ENCODE measurements at places on chromosomes 3 and 15. TPM values are rescaled to one million over a fixed set of nuclear protein-coding genes. Genes with fewer than 3 reads are reported as not detected.

DNA sequence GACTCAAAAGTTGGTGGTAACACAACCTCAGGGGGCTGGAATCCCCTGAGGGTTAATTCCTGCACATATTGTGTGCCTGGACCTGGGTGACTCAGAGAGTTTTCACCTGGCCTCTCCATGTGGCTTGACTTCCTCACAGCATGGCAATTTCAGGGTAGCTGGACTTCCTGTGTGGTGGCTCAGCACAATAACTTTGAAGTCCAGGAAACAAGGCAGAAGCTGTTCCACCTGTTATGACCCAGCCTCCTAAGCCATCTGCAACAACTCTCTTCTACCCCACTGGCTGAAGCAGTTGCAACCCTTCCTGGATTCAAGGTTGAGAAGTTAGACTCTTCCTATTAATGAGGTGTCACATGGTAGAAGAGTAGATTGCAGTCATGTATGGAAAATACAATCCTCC, 58.4 kb downstream of the EDEM1 start:
- no peak for DNase-seq

Gene ALDH1L1
- not detected for total RNA-seq

- DNase-seq: peak; percentile 40
These were observed 4.0 kb upstream of the SMCO1 start for GRCh38 chr3:196518966-196519717.

Gene DPH3
- 36.6 TPM for total RNA-seq

DNA sequence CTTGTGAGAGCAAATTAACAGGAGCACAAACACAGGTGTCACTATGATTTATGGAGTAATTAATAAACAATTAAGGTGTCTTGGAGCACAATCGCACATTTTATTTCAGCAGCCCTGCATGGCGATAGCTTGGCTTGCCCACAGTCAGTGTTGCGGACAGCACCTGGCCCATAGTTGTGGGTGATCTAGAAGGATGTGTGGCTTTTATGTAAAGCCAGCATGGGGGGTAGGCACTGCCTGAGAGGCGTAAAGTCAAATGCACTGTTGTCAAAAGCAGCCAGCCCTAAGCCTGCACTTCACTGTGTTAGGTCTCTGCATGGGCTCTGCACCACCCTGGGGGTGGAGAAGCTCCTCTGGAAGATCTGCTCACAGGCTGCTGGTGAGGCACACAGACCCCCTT, 177.4 kb upstream of the PPP2R3A start:
- no peak for DNase-seq

DNA sequence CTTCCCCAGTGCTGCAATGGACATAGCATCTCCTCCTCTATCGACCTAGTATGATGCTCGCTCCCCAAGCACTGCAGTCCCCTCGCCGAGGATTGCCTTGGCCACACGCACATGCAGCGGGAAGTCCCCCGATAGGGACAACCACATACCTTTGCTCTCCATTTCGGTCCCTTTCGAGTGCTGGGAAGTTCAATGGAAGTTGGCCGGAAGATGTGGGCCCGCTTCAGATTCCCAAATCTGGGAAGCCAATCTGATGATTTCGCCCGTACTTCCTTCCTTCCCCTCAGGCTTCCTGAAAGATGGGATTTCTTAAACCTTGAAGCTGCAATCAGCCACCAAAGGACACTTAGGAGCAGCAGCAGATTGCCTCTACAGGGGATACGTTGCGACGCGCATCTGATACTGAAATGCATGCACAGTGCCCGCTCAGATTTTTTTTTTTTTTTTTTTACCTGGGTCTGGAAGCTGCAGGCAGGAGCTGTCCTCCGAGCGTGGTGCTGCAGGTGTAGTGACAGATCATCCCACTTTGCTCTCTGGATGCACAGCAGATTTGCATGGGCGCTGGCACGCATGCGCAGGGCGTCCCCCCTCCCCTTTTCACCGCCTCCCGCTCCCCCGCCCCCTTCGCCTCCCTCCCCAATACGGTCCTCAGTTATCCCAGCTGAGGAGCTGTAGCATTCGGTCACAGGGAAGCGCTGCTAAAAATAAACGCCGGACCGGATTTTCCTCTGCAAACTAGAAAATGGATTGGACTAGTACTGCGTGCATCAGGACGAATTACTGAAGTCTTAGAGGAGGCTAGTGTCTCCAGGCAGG, at the start of gene FGF12:
Gene FGF12 (minus strand): TSS at position 510 of the 816 bp plus-strand sequence.
- DNase-seq: no peak

Gene CISH
- total RNA-seq: 341 TPM

Gene CD200
- total RNA-seq: 141 TPM

DNA sequence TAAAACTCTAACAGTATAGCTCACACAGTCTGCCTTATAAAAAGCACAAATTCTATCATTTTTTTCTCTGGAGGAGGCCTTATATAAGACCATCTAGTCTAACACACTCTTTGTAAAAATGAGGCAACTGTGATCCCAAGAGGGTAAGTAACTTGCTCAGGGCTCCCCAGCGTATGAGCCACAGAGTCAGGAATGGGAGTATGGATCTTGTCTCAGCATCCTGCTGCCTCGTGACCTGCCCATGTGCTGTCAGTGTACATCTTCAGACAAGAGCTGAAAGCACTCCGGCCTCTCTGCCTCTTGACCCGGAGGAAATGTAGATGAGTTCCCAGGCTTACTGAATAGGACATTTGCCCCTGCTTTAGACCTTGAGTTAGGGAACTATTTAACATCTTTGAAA, 28.4 kb upstream of the MEF2A start:
- DNase-seq: no peak

DNA sequence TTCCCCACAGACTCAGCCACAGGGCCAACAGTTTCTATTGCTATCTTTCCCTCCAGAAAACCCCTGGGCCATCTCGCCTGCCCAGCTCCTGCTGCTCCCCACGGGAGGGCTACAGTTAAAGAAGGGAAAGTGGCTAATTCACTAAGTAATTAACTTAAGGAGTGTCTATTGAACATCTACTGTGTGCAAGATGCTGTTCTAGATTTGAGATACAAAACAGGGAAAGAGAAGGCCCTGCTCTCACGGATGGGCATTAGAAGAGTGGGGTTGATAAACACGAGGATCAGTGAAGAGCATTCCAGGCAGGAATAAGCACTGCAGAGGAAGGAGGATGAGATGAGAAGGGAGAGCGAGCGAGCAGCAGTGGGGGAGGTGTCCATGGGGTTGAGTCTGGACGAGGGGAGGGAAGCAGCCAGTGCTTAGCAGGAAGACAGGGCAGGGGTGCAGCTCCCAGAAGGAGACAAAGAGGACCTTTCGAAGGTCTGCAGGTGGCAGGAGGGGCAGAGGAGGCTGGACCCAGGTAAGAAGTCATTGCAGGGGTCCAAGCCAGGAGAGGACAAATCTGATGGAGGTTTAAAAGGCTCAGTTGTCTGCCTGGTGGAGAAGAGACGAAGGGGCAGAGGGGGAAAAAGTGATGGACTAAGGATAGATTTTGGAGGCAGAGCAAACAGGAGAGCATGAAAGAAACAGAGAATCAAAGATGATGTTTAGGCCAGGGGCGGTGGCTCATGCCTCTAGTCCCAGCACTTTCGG, 64.7 kb downstream of the KLF15 start:
- DNase-seq: no peak

DNA sequence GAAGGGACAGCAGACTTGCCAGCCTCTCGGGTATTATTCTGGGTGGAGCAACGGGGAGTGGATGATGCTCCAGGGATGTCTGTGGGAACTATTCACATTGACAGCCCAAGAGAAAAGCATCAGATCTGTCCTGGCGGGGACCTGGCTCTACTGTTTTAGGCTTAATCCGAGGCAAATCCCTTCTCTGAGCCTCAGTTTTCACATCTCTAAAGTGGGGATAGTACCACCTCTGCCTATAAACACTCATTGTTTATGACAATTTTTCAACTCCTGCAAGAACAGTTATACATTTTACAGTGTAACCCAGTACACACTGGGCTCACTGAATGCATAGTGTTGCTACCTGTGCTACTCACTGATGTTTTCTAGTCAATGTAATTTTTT, 9.3 kb downstream of the PDIA5 start:
- DNase-seq: no peak

DNA sequence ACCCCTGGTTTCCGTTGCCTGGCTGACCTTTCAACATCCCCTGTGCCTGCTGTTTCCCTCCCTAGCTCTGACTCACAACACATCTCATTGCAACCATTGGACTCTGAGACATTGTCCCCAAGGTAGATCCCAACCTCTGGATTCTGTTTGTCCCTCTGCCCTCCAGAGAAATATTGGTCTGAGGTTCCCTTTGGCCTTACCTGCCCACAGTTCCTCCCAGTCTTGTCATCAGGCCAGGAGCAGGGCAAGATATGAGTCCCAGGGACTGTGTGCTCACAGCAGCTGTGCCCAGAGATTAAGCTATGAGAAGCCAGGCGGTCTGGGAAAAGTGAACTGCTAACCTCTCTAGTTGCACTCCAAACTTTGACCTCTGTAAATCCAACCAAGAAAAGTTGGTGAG, 168.2 kb upstream of the NR2F2 start:
- DNase-seq: no peak

Gene TMEM207
- not detected for total RNA-seq

- no peak for DNase-seq
These were observed 1.8 kb downstream of the CADPS start for GRCh38 chr3:62873451-62873760.

DNA sequence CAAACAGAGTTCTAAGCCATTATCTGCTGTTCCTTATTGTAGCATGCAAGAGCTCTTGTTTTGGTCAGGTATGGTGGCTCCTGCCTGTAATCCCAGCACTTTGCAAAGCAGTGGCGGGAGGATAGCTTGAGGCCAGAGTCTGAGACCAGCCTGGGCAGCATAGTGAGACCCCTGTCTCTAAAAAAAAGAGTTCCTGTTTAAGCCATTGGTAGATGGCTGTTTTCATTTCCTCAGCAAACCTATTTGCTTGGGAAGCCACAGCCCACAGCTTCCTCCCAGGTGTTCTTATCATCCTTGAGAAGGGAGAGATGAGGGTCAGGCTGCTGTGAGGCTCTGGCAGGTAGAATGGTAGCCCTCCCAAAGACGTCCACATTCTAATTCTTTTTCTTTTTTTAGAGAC, 24.4 kb upstream of the FAM81A start:
- DNase-seq: no peak

Gene CCR9
- not detected for total RNA-seq

GRCh38 chr3:192935441-192935840, 17.8 kb upstream of the MB21D2 start:
- no peak for DNase-seq

DNA sequence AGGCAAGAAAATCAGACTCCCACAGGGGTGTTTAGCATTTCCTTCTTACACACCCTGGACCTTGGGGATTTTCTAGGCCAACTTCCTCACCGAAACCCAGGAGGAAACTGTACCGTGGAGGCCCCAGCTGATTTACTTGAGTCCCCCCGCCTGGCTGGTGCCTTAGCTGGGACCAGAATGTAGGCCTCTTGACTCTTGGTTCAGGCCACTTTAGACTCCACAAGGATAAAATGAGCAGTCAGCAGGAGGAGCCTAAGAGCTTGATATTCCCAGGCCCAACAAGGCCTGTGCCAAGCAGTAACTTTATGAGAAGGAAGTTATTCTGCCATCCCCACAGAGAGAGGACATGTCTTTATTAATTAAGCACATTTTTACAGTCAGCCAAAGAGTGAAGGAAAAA, 4.6 kb upstream of the APBA2 start:
- DNase-seq: no peak

DNA sequence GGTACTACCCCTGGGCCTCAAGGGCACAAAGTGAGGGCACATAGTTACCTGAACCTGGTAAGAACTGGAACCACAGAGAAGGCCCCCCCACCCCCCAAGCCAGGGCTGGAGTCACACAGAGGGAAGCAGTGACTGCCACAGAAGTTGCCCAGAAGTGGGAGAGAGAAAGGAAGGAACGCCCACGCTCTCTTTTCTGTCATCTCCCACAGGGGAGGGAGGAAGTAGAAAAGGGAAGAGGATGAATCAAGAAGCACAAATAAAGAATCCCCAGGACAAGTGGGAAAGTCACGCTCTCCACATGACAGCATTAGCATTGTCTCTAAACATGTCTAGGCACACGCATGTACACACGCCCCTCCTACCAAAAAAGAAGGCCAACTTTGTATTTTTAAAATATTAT, 114.7 kb upstream of the FRMD4B start:
- no peak for DNase-seq

All from activated T-helper 1 cell treated with anti-CD3 and anti-CD28 coated beads, Interleukin-12 subunit alpha, Interleukin-12 subunit beta, Interleukin-2, Interleukin-4 antibody, amounts not matched to agents 30 ng/mL and 10 ng/mL and 1 ng/mL, durations not matched to agents 14 hours and 24 hours and 36 hours (primary cell).